ENCODE measurements at places on chromosomes 11 and 22.

DNA sequence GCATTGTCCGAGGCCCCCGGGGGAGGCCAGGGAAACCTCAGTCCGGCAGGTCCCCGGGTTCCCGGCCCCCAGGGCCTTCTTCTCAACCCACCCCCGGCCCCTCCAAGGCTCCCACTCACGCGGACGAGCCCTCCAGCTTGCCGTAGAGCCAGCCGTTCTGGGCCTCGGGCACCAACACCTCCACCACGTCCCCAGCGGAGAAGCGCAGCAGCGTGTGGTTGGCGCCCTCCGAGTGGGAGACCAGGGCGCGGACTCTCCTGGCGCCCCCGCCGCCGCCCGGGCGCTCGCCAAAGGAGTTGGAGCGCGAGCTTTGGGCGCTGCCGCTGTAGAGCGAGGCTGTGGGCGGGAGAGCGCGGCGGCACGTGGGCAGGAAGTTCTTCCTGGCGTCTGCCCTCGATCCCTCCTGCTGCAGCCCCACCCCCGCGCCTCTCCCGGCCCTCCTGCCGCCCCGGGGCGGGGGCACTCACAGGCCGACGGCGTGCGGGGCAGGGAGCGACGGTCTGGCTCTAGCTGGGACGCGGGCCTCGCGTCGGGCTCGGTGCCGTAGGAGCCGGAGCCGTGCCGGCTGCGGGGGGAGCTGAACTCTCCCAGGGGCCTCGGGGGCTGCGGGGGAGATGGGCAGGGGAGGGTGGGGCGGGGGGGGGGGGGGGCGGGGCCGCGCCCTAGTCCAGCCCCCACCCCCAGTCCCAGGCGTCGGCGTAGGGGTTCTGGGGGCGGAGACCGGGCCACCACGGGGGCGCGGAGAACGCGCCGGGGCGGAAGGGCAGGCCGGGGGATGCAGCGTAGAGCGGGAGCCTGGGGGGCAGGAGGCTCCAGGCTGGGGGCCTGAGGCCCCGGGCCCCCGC is 4.9 kb upstream of the SLC16A8 start:
- no peak for DNase-seq

DNA sequence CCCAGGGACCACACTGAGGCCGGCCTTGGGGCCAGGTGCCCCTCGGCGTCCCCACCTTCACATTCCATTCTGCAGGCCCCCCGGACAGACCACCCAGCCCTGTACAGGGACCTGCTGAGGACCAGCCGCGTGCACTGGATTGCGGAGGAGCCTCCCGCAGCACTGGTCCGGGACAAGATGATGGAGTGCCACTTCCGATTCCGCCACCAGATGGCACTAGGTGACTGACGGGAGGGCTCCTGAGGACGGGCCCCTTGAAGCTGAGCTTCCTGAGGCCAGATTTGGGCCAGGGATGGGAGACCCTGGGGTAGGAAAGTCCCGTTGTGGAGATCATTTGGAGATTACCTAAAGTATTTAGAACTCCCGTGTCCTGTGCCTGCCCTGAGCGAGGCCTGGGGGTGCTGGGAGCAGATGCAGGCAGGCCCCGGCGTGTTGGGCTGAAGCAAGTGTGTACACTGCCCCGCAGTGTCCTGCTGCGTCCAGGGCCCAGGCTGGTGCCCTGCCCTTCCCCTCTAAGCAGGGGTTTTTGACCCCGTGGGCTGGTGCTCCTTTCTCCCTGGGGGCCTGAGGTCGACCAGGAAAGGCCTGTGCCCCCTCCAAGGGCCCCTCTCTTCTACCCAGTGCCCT is 20.0 kb downstream of the TRMU start:
- DNase-seq: peak; percentile 52

DNA sequence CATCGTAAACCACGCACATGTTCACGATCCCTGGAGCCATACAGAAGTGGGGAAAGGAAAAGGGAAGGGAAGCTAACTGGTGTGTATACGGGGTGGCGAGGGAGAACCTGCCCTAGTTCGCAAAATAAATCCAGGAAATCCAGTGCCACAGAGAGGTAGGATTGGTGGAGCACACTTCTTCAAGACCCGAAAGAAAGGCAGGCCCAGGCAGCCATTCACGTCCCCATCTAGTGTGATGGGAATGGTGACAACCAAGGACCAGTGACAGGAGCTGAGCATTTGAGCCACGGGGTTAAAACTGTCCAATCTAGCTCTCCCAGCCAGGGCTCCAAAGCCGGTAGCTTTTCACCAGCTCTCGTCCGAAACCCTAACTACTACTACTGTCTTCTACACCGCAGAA is 53.7 kb downstream of the IGSF9B start:
- DNase-seq: no peak

GRCh38 chr22:25113316-25113721 is 86.3 kb upstream of the CRYBB3 start:
- no peak for DNase-seq

- DNase-seq: no peak
These were observed 88.1 kb upstream of the IGLL5 start for GRCh38 chr22:22799561-22799960.

- no peak for DNase-seq
These were observed 17.7 kb upstream of the RASSF10 start for GRCh38 chr11:12991426-12991825.

DNA sequence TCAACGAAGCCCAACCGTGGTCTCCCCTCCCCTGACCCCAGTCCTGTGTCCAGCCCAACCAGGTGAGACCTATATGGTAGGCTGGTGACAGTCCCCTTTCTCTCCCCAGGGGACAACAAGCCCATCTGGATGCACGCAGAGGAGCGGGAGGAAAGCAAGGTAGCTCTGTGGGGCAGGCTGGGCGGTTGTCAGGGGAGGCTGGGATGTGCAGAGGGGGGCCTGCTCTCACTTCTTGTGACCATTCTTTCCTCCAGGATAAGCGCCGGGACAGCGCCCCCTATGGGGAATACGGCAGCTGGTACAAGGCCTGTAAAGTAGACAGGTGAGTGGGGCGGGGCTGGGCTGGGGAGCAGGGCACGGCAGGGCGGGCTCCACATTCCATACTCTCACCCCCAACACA is 3.5 kb upstream of the RAB1B start:
- no peak for DNase-seq

DNA sequence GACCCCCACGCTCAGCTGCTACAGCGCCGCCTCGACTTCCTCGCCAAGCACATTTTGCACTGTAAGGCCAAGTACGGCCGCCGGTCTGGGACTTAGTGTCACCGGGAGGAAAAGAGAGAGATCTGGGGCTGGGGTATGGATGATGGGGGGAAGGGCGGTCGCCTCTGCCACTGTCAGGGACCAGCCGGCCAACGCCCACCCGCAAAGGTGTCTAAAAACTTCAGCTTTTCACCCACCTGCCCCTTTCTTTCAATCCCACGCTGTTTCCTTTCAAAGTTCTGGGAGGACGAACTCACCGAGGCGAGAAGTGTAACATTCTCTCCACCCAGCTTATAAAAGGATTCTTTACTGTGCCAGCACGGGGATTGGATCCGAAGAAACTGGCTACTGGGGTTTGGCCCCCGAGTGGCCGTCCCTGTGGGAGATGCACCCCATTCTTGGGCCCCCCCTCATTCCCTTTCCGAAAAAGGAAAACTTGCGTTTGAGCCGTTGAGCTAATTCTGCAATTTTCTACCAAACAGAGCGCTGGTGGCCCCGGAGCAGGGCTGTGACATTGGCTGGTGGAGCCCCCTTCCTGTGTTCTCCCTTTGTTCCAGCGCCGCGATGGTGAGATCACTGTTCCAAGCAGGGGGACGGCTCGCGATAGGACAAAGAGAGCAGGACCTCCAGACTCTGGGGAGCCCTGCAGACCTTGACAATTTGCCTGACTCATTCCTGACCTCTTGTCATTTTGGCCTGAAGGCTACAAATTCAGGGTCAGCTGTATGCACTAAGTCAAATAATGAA is 1.8 kb downstream of the FJX1 start:
- no peak for DNase-seq

- DNase-seq: no peak
These were observed 7.9 kb upstream of the KLHDC7B start for GRCh38 chr22:50537765-50538164.

GRCh38 chr11:125624756-125625213 is at the start of gene CHEK1:
CHEK1 (plus strand) TSS chr11:125625163; CDS start chr11:125626769, 1,606 bp downstream.
- no peak for DNase-seq

- DNase-seq: no peak
These were observed 49.5 kb downstream of the IGLL5 start for GRCh38 chr22:22936915-22937656.

GRCh38 chr11:8032122-8032521 is 45.0 kb downstream of the EIF3F start:
- DNase-seq: no peak

GRCh38 chr11:56764976-56765375 is 16.5 kb upstream of the OR9G4 start:
- no peak for DNase-seq

DNA sequence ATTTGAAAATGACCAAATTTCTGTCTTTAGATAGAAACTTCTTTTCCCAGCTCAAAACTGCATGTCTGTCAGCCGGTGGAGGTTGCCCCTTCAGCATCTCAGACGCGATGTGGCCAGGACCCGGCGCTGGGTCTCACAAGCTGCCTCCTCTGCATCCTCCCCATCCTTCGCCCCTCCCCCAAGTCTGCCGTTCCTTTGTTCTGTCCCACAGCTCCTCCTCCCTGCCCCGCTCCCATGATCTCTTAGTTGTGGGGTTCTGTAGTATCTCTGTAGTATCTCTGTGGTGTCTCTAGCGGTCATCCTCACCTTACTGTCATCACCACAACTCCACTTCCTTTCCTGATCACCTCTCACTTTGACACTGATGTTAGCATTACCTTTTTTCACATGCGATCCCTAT is 49.9 kb downstream of the TRAF6 start:
- DNase-seq: no peak

GRCh38 chr11:11843211-11843621 is 1.4 kb downstream of the USP47 start:
- peak; percentile 81 for DNase-seq

GRCh38 chr22:19331474-19331873 is 40.0 kb upstream of the CLTCL1 start:
- no peak for DNase-seq
